AG20443 (cell line): ENCODE measurements at places on chromosomes 5 and 9.

GRCh38 chr5:147436596-147436995, 73.3 kb downstream of the DPYSL3 start:
- no peak for DNase-seq

- DNase-seq = no peak
Measured at GRCh38 chr9:94692601-94693000, 33.9 kb upstream of the AOPEP start.

DNA sequence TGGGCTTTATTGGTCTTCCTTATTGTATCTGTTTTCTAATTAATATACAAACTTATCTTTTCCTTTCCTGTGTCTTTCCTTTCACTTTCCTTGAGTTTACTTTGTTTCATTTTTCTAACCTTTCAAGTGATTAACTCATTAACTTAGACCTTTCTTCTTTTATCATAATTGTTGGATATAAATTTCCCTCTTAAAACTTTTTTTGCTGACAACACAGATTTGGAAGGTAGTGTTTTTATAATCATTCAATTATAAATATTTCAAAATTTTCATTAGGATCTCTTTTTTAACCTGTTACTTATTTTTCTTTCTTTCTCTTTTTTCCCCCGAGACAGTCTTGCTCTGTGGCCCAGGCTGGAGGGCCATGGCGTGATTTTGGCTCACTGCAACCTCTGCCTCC, 6.9 kb upstream of the ZBTB43 start:
- no peak for DNase-seq

- DNase-seq = no peak
Measured at GRCh38 chr9:14831074-14831473, 79.2 kb downstream of the FREM1 start.

GRCh38 chr5:30050056-30050815, 1143.2 kb upstream of the CDH6 start:
- DNase-seq = no peak

DNA sequence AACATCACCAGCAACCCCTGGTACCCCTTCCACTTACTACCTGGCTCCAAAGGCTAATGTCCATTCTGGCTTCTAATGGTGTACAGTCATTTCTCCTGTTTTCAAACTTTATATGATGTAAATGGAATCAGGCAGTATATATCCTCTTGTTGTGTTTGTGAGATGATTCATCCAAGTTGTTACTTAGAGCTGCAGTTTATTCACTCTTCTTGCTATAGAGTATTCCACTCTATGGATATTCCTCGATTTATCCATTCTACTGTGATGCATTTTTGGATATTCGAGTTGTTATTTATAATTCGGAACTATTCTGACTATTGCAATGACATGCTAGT, 32.4 kb downstream of the IRF1 start:
- no peak for DNase-seq

DNA sequence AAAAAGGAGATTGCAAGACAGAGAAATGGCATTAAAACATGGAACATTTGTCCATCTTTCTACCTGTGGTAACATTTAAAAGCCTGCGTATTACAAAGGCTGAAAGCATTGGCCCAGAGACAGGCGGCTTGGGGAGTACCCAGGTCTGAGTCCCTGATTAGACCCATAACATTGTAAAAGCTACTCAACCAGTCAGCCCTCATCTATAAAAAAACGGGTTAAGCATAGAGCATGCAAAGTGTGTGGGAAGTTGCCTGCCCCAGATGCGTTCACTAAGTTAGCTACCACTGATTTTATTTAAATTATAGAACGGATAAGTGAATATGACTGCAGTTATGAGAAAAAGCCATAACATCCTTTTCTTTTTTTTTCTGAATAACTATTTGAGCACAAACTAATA, 276.1 kb downstream of the CDH12 start:
- no peak for DNase-seq

GRCh38 chr9:111005746-111006470, 32.4 kb downstream of the LPAR1 start:
- DNase-seq = no peak

- DNase-seq = no peak
Measured at GRCh38 chr5:112669328-112669963, 68.2 kb upstream of the APC start.

DNA sequence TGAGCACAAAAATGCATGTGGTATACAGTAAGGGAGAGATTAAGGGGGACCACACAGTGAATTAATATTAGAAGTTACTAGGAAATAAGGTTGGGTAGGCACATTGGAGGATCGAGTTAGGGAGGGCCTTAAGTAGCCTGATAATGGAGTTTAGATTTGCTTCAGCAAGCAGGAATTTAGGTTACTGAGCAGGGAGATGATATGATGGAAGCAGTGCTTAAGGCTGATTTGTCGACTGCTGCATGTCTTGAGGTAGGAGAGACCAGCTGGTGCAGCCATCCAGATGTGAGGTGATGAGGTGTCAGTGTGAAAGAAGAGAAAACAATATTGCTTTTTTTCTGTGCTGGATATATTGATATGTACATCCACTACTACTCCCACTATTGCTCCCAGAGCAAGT, 55.2 kb upstream of the ACTBL2 start:
- no peak for DNase-seq

DNA sequence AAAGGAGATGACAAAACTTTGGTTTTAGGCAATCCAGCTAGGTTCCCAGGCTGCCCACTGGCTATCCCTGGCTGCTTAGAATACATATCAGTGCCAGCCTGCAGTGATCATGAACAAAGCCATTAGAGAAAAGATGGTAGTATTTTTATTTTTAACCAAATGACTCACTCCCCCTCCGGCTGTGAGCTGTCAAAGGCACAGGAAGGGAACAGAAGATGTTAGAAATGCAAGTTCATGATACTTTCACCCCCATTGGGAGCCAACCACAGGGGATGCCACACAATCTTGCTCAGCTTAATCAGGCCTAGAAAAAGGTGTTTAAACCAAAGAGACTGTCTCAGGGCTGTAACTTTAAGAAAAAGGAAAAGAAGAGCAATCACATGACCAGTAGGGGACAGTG, 70.3 kb upstream of the ASTN2 start:
- DNase-seq = no peak

DNA sequence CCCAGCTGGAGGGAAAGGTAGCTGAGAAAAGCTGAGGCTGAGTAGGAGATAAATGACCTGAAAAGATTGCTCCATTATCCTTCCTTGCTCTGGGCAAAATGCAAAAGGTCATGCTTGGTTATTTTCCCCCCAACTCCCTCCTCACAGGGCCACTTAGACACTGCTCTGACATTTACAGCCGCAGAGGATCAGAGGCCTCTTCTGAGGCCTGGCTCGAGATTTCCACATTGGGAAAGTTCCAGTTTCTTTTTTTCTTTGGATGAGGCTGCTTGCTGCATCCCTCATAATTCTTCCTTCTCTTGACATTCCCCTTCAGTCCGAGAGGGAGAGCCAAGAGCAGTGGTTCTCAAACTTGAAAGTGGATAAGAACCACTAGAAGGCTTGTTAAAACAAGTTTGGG, 60.1 kb upstream of the HSPA9 start:
- DNase-seq = no peak

DNA sequence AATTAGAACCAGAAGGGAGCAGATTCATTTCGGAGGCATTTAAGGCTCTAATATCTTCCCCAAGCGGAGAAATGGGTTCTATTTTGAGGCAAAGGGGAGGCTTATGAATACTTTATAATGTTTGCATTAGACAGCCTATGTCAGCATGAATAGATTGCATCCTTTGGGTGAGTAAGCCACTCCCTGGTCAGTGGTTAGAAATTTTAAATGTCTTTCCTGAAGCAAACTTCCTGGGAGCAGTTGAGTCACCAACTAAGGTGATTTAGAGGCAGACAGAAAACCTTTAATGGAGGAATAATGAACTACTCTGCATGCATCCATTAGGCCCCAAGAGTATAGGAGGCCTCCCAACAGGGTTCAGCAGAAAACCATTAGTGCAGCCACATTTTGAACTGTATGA, 204.9 kb downstream of the ELAVL2 start:
- no peak for DNase-seq
